ENCODE measurements at places on chromosomes 11 and 22.
A peak's percentile ranks its signal among the peaks of the same experiment; 100 is the strongest.

DNA sequence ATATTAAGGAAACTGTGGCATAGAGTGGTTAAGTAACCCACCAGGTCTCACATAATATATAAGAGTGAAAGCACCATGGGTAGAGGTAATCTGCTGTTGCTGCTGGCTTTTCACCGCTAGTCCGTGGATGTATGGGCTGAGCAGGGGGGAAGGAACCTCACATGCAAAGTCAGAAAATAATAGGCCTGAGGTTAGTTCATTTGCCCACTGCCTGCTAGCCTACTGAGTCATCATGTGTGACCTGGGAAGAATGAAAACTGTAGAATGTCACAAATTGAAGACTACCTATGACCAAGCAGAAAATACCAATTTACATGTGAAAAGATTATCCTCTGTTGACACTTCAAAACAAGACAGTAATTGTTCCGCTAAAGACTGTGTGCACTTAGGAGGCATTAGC, 560.1 kb upstream of the FAT3 start:
- DNase-seq, result no peak

- DNase-seq, result no peak
Observed at GRCh38 chr11:130449996-130450769, 1.7 kb downstream of the ADAMTS15 start.

DNA sequence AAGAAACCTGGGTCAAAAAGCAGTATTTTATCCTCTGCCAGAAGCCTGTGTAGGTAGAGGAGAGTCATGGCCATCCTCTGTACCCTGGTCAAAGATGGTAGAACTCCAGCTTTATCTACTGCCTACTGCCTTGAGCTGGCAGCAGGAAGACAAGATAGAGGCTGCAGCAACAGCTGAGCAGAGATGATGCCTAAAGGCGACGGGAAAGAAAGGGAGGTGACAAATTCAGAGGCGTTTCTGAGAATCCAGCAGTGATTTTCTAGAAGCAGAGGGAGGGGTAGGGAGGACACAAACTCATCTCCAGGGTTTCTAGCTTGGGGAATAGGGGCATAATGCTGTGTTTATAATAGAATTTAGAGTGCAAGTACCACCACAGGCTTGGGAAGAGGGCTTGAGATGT, 15.5 kb upstream of the C1QTNF4 start:
- DNase-seq, result no peak

GRCh38 chr11:72720047-72720446, 32.2 kb downstream of the ARAP1 start:
- DNase-seq, result no peak

- no peak for DNase-seq
Observed at GRCh38 chr11:73429121-73429750, 53.0 kb downstream of the RELT start.

- DNase-seq, result no peak
Observed at GRCh38 chr11:35218956-35219355, 80.0 kb downstream of the CD44 start.

- no peak for DNase-seq
Observed at GRCh38 chr11:28756977-28757376, 648.8 kb downstream of the METTL15 start.

DNA sequence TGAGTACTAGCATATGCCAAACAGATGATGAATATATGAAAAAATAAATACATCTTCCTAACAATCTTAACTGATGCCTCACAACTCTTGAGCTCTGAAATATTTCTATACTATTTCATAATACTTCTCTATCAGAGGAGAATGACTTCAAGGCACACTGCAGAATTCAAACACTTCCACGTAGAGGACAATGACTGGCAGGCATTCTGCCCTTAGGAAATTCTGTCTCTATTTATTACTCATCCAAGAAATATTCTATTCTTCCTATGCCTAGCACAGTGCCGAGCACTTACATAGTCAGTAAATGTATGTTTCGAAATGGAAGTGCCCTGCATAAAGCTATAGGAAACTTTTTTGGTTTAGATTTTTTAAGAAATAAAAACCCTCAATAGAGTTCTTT, 809.1 kb downstream of the DLG2 start:
- DNase-seq, result no peak

GRCh38 chr11:85299258-85299942, 327.7 kb downstream of the DLG2 start:
- no peak for DNase-seq

- no peak for DNase-seq
Observed at GRCh38 chr11:26778000-26778757, 56.3 kb upstream of the SLC5A12 start.

GRCh38 chr11:16797776-16798175, 59.3 kb downstream of the C11orf58 start:
- DNase-seq, result no peak

- no peak for DNase-seq
Observed at GRCh38 chr11:59667812-59668187, 1.0 kb downstream of the PATL1 start.

- no peak for DNase-seq
Observed at GRCh38 chr11:68275721-68276507, 4.1 kb upstream of the C11orf24 start.

GRCh38 chr11:64227405-64227956, 1.4 kb downstream of the NUDT22 start:
- DNase-seq, result no peak

DNA sequence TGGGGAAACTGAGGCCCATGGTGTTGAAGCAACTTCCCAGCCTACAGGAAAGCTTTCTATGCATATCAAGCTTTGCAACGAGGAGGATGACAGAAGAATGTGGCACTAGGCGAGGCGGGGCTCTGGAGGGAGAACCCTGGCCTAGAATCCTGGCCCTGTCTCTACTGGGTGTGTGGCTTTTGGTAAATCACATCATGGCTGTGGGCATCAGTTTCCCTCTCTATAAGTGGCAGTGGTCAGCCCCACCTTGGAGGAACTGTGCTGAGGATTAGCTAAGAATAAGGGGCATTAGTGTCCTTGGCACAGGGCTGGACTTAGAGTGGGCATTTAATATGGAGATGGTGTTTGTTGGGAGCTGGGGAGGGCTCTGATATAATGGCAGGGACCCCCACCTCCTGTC, 122.6 kb upstream of the CRYBB3 start:
- DNase-seq, result no peak

GRCh38 chr11:122069707-122070360, 46.2 kb downstream of the BLID start:
- DNase-seq, result peak; percentile 72

- DNase-seq, result no peak
Observed at GRCh38 chr11:126456783-126457542, 101.5 kb downstream of the ST3GAL4 start.

DNA sequence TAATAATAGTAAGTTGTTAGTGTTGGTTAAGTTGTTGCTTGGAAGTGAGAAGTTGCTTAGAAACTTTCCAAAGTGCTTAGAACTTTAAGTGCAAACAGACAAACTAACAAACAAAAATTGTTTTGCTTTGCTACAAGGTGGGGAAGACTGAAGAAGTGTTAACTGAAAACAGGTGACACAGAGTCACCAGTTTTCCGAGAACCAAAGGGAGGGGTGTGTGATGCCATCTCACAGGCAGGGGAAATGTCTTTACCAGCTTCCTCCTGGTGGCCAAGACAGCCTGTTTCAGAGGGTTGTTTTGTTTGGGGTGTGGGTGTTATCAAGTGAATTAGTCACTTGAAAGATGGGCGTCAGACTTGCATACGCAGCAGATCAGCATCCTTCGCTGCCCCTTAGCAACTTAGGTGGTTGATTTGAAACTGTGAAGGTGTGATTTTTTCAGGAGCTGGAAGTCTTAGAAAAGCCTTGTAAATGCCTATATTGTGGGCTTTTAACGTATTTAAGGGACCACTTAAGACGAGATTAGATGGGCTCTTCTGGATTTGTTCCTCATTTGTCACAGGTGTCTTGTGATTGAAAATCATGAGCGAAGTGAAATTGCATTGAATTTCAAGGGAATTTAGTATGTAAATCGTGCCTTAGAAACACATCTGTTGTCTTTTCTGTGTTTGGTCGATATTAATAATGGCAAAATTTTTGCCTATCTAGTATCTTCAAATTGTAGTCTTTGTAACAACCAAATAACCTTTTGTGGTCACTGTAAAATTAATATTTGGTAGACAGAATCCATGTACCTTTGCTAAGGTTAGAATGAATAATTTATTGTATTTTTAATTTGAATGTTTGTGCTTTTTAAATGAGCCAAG, 2.7 kb downstream of the NEAT1 start:
- no peak for DNase-seq

GRCh38 chr11:115181538-115181937, 322.7 kb downstream of the CADM1 start:
- no peak for DNase-seq

- DNase-seq, result no peak
Observed at GRCh38 chr11:132490978-132491377, 1041.3 kb downstream of the OPCML start.

DNA sequence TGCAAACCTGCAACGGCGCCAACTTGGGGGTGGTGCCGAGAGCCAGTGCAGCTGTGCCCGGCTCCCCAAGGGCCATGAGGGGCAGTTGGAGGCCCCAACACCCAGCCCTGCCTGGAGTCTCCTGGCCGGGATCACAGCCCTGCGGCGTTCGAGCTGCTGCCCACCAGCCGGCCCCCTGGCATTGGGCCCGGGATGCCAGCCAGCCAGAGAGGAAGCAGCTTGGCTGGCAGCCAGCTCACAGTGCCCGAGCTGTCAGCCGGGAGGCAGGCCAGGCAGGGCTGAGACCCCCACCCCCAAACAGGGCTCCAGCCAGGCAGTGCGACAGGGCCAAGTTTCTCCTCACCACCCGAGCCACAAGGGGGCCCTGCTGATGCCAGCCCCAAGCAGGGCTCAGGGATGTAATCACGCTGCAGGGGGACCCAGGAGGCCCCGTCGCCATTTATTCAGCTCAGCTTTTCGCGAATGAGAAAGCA, 26.0 kb upstream of the TCF20 start:
- peak; percentile 82 for DNase-seq

DNA sequence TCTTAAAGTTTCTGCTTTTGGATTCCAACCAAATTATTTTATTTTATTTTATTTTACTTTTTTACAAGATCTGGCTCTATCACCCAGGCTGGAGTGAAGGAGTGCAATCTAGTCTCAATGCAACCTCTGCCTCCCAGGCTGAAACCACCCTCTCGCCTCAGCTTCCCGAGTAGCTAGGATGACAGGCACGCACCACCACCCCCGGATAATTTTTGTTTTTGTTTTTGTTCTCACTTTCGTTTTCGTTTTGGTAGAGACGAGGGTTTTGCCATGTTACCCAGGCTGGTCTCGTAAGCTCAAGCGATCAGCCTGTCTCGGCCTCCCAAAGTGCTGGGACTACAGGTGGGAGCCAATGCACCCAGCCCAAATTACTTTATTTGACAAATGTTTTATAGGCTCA, 219.8 kb downstream of the ETS1 start:
- no peak for DNase-seq

- DNase-seq, result no peak
Observed at GRCh38 chr11:27429761-27430393, 42.7 kb downstream of the LGR4 start.

GRCh38 chr11:123421589-123421988, 8.5 kb upstream of the GRAMD1B start:
- DNase-seq, result no peak

GRCh38 chr22:32660292-32660691, 141.2 kb upstream of the TIMP3 start:
- DNase-seq, result peak; percentile 27

DNA sequence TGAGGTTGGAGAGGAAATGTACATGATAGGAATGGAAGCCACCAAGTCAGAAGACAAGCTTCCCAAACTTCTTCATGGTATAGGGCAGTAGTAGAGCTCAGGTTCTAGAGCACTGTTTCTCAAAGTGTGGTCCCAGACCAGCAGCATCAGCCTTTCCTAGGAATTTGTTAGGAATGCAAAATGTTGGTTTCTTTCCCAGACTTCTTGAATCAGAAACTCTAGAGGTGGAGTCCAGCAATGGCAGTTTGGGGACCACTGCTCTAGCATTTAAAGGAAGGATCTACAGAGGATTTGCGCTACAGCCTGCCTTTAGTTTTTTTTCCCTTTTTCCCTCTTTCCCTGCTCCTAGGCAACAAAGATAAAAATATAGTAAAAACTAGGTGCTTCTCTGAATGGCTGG, 17.0 kb upstream of the MMP12 start:
- DNase-seq, result no peak

- no peak for DNase-seq
Observed at GRCh38 chr11:110174645-110175310, 81.6 kb downstream of the ZC3H12C start.
